ENCODE measurements at places on chromosomes 2 and 18. TPM values are rescaled to one million over a fixed set of nuclear protein-coding genes. Genes with fewer than 3 reads are reported as not detected.

GRCh38 chr18:79530821-79531220 is 135.1 kb downstream of the NFATC1 start:
- no peak for DNase-seq

DNA sequence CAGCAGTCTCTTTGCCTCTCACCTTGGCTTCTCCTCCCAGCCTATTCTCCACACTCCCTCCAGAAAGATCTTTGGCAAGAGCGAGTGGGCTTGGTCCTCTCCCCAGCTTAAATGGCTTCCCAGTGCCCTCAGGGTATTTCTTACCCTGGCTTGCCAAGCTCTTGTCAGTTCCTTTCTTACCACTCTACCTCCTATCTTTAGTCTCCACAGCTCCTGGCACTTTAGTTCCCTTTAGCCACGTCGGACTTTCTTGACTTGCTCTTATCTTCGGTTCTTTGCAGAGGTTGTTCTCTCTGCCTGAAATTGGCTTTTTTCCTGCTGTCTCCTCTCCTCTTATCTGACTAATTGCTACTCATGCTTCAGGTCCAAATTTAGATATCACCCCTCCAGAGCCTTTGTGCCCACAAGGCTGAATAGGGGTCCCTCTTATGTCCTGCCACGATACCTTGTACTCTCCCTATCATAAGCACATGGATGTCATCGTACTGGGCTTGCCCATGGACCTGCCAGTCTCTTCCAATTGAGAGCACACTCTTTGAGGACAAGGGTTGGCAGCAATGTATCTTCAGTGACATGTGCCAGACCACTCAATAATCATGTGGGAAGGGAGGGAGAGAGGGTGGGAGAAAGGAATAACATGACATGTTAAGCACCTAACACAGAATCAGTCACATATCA is 131.7 kb upstream of the CTAGE1 start:
- DNase-seq, result no peak

Gene GREB1
- total RNA-seq, result 0.05 TPM

DNA sequence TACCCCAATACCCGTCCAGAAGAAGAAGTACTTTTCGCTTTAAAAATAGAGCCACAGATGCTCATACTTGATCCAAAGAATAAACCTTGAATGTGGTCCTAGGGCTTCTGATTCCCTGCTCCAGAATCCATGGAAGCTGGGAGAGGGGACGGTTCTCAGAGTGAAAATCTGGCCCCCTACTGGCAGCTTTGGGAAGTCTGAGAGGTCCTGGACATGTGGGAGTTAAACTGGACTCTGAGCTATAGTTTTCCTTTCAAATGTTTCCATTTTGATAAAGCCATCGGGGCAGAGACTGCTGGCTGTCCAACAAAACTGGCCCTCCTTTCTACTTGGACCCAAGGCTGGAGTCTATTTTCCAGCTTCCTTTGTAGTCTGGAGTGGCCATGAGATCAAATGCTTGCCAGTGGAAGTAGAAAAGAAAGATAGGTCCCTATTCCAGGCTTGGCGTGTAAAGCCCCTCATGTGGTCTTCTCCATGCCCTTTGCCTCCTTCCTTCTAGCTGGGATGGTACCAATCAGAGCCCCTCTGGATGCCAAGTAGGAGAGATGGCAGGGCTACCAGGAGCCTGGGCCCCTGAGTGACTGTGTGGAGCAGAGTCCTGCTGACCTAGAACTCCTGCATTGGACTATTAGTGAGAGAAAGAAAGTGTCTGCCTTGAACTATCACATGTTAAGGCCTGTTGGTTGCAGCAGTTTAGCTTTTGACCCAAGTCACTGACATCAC is 37.7 kb upstream of the TBC1D8 start:
- no peak for DNase-seq

Gene TRAPPC8
- total RNA-seq, result 32.6 TPM

DNA sequence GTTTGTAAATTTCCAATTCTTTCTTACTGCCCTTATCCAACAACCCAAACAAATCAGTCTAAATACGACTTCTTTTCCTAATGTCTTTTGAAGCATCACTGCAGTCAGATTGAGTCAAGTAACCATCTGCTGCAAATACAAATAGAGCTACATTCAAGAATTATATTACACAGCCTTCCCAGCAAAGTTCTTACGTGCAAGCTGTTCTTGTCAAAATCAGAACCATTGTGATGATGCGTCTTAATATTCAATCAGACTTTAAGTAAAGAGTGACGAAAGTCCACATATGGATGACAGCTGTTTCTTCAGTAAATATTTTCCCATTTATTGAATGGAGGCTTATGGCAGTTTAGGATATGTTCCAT is 943.8 kb downstream of the LRP1B start:
- no peak for DNase-seq

GRCh38 chr2:172931256-172931894 is 144.3 kb upstream of the MAP3K20 start:
- no peak for DNase-seq

- DNase-seq, result no peak
Observed at GRCh38 chr2:86243272-86243671, 44.0 kb downstream of the MRPL35 start.

DNA sequence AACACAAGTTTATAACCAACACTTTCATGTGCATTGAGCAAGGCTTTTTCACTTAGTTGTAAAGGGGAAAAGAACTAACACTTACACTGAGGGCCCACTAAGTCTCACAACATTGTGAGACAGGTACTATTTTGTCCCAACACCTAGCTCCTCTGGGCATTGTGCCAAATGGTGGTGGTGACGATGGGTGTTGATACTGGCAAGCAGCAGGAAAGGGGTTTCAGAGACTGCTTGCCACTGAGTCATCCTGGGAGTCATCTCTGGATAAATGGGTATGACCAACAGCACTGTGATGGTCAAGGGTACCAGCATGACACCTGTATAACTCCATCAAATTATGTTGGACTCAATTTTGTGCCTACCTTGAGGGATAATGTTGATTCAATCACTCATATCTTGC is 138.8 kb upstream of the ITGA6 start:
- DNase-seq, result no peak

DNA sequence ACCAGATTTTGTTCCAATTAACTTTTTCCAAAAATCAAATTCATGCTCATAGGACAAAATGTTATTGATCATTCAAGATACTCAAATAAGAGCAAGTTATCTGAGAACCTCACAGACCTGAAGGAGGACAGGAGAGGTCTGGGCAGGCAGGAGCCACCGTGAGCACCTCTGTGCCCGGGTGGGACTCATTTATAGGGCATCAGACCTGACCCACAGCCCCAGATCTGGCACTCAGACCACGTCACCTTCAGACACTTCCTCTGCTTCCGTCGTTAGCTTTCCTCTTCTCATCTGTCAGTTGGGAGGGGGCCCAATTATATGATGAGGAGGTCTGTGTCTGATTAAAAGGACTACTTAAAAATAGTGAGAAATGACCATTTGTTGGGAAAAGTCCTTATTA is 169.4 kb downstream of the EIPR1 start:
- no peak for DNase-seq

DNA sequence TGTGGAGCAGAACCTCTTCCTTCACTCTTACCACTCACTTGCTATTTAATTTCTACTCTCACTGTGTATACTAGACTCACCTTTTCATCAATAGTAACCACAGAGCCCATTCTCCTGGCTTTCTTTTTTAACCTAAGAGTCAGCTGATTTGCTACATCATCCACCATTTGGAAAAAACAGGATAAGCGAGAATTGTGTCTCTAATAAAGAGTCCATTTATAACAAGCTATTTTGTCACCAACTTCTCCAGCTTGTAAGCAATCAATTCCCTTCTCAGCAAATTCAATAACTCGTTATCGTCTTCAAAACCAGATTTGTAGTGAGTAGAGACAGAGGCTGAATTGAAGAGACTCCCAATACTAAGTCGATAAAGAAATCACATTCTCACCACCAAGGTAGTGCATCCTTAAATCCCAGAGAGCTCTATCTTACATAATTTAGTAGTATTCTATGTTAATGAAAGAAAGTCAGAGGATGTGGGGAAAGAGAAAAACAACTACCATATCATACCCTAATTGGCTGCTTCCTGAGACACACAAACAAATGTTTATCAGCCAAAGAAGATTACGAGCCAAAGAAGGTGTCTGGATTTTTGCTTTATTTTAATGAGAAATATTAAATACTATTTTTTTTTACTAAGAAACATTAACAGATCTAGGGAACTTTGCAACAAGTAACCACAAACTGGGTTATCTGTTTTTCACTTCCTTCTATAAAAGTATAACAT is 52.5 kb upstream of the SPTBN1 start:
- DNase-seq, result no peak

Data from activated CD4-positive, alpha-beta T cell treated with anti-CD3 and anti-CD28 coated beads, Interleukin-2, amount 10 ng/mL, durations not matched to agents 24 days and 14 days (primary cell).